Spleen (tissue), 13 donors: ENCODE measurements at places on chromosomes 16 and 17. TPM values are rescaled to one million over a fixed set of nuclear protein-coding genes. Genes with fewer than 3 reads are reported as not detected.

The MILR1 gene
- total RNA-seq, result 39.9 TPM

The HOXB4 gene
- total RNA-seq, result 1.9 TPM

The UMOD gene
- not detected for total RNA-seq

The KRT31 gene
- not detected for total RNA-seq

The RAC3 gene
- total RNA-seq, result 1.4 TPM
